ENCODE measurements at places on chromosomes 4 and X.

DNA sequence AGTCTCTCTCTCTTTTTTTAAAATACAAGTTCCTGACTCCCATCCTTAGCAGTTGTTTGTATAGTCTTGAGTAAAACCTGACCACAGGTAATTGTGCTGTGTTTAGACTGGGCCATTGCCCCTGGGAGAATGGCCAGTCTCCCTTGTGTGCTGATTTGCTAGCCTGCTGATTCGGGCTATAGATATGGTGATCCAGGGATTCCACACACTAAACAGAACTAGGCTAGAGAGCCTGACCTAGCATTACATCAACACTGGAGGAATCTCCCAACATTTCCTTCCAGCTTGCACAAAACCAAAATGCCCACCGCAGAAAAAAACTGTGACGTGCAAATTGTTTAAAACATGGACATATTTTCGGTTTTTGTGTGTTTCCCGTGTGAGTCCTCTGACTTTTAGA, 5.1 kb downstream of the UPRT start:
- no peak for DNase-seq

- peak; percentile 42 for DNase-seq
Measured at GRCh38 chrX:114611018-114611619, 27.2 kb downstream of the HTR2C start.

GRCh38 chrX:154531626-154532025, 15.0 kb downstream of the G6PD start:
- peak; percentile 38 for DNase-seq

- DNase-seq = no peak
Measured at GRCh38 chr4:79788884-79789283, 284.1 kb downstream of the ANTXR2 start.

DNA sequence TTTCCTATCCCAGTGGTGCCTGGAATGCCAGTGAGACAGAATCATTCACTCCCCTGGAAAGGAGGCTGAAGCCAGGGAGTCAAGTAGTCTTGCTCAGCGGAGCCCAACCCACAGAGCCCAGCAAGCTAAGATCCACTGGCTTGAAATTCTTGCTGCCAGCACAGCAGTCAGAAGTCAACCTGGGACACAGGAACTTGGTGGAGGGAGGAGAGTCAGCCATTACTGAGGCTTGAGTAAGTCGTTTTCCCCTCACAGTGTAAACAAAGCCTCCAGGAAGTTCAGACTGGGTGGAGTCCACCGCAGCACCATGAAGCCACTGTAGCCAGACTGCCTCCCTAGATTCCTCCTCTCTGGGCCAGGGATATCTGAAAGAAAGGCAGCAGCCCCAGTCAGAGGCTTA, 283.2 kb upstream of the CPEB2 start:
- DNase-seq = peak; percentile 48

- peak; percentile 78 for DNase-seq
Measured at GRCh38 chrX:115350711-115351381, 61.3 kb downstream of the LUZP4 start.

GRCh38 chr4:22573198-22573597, 57.3 kb upstream of the ADGRA3 start:
- no peak for DNase-seq

DNA sequence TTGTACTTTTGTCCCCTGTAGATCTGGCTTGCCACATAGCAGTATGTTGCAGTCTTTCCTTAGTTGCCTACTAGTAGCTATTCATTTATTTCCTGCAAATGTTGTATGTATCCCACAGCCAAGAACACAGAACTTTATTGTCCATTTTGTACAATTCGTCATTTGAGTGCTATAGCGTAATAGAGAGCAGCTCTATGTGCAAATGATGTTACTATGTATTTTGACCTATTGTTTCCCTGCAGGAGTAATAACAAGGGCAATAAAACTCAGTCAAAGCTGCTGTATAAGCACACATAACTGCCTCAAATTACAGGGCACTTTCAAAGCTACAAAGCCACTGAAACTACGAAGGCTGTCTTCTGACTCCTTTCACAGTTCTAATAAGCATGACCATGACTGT, 48.1 kb downstream of the NRK start:
- no peak for DNase-seq

DNA sequence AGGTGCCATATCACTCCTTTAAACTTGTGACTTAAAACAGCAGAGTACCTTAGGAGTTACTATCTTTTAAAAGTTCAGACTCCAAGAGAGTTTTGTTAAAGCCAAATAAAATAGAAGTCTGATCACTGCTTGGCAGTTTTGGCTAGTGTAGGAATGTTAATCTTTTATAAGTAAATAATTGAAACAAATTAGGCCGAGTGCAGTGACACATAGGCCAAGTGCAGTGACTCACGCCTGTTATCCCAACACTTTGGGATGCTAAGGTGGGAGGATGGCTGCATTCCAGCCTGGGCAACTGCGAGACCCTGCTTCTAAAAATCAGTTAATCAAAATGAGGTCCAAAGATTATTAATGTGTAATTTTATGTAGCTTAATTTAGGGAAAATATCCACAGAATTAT, 37.2 kb downstream of the WDR44 start:
- DNase-seq = peak; percentile 45

GRCh38 chr4:16725252-16725651, 173.2 kb downstream of the LDB2 start:
- DNase-seq = no peak

- peak; percentile 81 for DNase-seq
Measured at GRCh38 chr4:25702848-25703247, 47.2 kb downstream of the SLC34A2 start.

- DNase-seq = peak; percentile 29
Measured at GRCh38 chrX:65488495-65488894, 46.1 kb downstream of the LAS1L start.

- DNase-seq = peak; percentile 75
Measured at GRCh38 chr4:143667461-143667860, 33.0 kb downstream of the FREM3 start.

- peak; percentile 56 for DNase-seq
Measured at GRCh38 chrX:129679901-129680300, 25.1 kb upstream of the APLN start.

DNA sequence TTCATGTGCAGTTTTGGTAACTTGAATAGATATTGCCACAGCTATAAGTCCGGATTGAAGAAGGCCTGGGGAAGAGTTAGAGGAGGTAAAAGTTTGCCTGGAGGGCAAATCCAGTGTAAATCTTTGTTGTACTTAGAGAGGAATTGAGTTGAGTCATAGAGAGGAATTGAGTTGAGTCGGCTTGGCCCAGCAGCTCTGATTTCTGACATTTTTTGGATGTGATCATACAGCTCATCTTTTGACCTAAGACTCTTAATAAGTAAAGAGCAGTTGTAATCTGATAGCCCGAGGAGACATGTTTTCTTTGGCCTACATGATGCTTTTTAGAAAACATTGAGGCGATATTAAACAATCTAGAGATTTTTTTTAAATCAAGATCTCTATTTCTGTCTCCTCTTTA, 3.9 kb downstream of the KIT start:
- DNase-seq = peak; percentile 95

DNA sequence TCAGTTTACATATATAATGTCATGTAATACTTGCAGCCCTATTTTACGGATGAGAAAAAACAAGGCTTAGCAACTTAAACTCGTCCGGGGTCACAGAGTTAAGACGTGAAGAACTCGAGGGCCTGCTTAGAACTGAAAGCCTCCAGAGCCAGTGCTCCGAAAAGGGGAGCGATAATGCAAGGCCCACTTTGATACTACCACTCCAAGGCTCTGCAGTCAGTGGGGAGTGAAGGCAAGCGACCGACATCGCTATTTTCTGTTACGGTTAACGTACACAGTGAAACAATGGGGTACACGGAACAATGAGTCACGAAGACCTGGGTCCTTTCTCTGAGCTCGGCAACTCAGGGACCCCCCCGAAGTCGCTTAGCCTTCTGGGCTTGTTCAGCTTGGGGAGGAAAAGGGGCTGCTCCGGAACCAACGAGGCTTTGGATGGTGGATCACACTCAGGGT, 965 bp downstream of the PPA2 start:
- DNase-seq = peak; percentile 62

DNA sequence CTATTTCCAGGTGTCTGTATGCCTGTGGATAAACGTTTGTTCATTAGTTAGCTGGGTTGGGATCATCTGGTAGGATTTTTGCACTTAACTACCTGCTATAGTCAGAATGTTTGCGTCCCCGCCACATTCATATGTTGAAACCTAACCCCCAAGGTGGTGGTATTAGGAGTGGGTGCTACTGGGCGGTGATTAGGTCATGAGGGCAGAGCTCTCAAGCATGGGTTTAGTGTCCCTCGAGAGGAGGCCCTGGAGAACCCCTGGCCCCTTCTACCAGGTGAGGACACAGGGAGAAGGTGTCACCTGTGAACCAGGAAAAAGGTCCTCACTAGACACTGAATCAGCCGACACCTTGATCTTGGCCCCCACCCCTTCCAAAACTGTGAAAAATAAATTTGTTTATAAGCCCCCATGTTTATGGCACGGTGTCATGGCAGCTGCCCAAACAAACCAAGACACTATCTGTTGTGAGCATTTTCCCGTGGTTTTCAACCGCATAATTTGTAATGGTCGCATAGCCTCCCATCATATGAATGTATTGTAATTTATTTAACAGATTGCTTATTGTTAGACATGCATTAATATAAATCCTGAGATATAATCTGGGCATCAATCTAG, 92.7 kb upstream of the TRIM2 start:
- DNase-seq = no peak

GRCh38 chr4:69038582-69038981, 57.7 kb upstream of the UGT2B7 start:
- peak; percentile 26 for DNase-seq

DNA sequence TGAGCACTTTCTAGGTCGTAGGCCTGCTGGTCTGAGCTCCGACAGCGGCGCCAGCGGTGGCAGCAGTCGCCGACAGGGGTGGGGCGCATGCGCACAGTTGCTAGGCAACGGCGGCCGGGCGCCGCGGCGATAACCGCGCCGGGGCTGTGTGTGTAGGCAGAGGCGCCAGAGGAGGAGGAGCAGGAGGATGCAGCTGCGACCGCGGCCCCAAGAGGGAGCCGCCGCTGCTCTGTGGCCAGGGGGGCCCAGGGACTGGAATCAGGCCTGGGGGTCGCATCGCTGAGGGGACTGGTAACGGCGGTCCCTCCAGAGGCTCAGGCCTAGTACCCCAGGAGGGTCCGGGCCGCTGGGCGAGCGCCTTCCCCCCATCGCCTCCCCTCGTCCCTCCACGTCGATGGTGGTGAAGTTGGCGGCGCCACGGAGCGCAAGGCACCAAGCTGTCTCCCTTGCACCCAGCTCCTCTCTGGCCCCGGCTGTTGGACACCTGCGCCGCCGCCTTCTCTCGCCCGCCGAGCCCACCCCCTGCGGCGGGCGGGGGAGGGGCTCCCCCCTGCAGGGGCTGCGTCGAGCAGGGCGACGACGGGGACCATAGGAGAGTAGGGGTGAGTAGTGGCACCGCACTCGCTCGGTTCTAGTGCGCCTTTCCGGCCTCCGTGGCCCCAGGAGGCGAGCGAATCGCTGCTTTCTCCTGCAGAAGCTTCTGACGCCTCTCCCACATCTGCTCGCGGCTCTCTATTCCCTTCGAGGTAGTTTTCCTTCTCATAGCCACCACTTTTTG, 58.6 kb upstream of the ZC4H2 start:
- peak; percentile 91 for DNase-seq

DNA sequence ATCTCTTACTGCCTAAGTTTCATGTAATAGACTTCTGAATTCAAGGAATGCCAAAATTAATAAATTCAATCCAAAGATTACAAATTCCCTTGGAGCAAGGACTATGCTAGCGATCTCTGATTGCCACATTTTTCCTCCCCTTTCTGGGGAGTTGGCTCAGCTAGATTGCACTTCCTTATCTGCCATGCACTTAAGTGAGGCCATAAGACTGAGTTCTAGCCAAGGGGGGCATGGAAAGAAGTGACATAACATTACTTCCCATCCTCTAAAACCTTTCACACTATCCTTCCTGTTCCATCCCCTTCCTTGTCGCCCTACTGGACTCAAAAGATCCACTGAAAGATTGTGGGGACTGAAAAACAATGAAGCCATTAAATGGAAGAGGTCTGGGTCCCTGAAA, 53.8 kb upstream of the TXK start:
- DNase-seq = no peak

GRCh38 chr4:92263010-92263409, 40.8 kb upstream of the GRID2 start:
- no peak for DNase-seq

DNA sequence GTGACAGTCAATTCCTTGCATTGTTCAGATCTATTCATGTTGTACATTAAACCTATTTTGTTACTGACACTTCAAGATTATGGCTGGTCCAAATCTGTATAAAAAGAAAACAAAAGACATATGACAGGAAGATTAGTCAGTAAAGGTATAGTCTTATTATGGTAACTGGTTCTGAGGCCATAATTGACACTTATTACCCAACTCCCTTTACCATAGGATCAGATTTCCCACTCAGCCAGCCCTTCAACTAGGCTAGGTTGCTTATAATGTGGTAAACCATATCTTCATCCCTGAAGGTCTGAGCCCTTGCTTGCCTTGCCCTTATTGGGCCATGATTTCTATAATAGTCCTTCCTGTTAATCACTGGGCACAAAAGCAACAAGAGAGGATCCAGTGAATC, 289.6 kb downstream of the CXXC4 start:
- no peak for DNase-seq

DNA sequence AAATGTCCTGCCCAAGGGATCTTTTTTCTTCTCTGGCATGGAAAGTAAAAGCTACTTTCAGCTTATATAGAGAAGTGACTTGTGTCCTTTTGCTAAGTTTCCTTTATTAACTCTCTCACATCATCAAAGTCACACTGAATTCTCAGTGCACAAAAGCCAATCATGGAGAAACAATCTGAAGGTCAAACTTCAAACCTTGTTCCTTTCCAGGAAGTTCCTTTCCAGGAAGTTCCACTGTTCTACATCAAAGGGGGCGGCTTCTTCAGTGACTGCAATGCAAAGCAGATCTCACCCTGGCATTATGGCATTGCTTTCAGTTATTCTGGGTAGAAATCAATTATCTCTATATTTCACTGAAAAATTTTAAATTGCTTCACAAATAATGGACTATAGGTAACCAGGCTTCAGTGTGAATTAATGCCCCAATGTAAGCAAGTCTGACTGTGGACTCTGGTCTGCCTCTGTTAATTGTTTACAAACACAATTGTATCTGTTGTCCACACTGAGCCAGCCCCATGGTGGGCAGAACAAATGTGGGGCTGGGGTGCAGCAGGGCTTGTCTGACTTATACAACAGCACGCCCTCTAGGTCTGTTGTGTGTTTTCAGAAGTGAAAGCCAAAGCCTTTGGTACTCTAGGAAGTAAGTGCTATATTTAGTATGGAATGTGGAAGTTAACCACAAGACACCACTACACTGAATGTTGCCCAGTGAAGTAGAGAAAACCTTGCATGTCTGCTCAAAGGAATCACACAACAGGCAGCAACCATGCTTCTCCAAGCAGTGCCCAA, 98.8 kb downstream of the CDS1 start:
- peak; percentile 78 for DNase-seq

- DNase-seq = no peak
Measured at GRCh38 chr4:73381214-73381613, 22.9 kb upstream of the ALB start.

- DNase-seq = no peak
Measured at GRCh38 chrX:98409867-98410266, 1526.2 kb downstream of the RPA4 start.
